Amniotic epithelial cell (primary cell): ENCODE measurements at places on chromosomes 5 and 9.

DNA sequence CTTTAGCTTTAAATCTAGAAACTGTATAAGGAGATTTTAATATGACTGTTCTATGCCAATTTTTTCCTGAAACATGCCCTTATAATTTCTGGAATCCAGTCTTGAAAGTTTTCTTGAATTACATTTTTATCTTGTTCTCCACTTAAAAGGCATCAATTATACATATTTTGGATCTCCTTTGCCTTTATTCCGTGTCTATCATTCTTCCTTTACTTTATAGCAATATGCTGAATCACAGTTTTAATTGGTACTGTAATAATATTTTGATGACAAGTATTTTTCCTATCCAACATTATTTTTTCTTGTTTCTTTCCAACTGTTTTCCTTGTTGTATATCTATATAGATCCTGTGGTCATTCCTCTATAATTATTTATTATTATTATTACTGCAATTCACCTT lies 361.2 kb downstream of the PIK3R1 start:
- no peak for DNase-seq

DNA sequence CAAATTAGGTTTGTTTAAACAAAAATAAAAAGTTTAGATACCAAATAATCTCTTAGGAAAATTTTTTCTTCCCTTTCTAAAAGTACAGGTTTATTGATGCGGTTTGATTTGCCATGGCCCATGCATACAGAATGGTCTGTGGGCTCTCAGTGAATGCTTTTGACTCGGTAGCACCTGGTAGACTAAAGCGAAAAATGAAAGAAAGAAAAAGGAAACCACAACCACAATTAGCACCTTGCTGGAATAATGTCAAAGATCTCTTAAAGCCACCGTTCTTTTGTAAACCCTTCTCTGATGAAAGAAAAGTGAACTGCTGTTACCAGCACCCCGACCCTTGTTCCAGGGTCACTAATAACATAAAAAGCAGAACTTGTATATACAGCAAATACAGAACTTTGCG lies 157.9 kb downstream of the NFIB start:
- no peak for DNase-seq

- no peak for DNase-seq
These were observed 453.0 kb downstream of the EFNA5 start for GRCh38 chr5:107217721-107218130.

DNA sequence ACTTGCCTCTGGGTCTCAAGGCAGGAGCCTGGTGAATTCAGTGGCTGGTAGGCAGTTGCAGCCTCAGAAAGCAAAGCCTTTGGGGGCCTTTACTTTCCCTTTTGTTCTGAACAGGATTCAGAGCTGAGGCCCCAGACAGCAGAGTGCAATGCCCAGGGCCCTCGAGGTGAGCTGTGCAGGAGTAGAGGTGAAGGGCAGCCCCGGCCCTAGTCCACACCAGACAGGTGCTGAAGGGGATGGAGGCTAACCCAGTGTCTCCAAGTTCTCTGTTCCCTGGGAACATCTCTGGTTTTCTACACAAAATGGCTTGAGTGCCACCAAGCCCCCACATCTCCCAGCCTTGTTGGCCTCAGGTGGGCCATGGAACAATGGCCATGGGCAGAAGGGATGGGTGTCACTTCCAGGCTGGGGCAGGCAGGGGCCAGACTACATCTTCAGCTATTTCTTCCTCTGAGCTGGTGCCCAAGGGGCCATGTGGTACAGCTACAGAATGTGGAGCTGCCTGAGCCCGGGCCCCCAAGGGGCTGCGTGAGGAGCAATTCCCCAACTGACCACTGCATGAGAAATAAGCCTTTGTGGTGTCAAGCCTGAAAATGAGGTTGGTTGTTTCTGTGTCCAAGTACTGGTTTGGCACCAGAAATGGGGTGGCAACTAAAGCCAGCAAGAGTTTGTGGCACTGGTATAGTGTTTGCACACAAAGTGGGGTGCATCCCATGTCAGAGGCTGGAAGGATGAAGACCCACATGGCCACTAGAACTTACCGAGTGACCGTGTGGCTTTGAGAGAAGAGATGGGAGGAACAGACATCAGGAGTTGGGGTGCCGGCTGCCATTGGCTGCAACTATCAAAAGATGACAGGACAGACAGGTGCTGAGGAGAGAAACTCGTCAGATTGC lies 57.8 kb downstream of the BARX1 start:
- no peak for DNase-seq

- no peak for DNase-seq
These were observed 5.5 kb downstream of the PTGER4 start for GRCh38 chr5:40685193-40685592.

DNA sequence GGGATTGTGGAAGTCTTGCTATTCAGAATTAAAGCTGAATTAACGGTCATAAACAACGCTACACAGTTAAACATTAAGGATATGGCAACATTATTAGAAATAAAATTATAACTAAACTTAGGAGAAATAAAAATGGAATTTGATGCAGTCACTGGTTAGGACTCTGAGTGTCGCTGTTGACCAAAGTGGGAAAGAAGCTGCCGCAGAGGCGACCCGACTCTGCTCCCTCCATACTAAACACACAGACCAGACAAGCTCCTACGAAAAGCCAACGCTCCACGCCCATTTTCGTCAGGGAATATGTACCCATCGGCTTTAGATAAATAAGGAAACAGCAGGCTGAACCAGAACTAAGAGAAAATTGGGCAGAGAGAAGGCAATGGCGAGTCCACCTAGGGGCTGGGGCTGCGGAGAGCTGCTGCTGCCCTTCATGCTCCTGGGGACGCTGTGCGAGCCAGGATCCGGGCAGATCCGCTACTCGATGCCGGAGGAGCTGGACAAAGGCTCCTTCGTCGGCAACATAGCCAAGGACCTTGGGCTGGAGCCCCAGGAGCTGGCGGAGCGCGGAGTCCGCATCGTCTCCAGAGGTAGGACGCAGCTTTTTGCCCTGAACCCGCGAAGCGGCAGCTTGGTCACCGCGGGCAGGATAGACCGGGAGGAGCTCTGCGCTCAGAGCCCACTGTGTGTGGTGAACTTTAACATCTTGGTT lies at the start of gene PCDHGA5:
PCDHGA5 (plus strand) TSS at position 211 of the 709 bp plus-strand sequence; CDS start at position 380, 169 bp downstream.
- DNase-seq: no peak

DNA sequence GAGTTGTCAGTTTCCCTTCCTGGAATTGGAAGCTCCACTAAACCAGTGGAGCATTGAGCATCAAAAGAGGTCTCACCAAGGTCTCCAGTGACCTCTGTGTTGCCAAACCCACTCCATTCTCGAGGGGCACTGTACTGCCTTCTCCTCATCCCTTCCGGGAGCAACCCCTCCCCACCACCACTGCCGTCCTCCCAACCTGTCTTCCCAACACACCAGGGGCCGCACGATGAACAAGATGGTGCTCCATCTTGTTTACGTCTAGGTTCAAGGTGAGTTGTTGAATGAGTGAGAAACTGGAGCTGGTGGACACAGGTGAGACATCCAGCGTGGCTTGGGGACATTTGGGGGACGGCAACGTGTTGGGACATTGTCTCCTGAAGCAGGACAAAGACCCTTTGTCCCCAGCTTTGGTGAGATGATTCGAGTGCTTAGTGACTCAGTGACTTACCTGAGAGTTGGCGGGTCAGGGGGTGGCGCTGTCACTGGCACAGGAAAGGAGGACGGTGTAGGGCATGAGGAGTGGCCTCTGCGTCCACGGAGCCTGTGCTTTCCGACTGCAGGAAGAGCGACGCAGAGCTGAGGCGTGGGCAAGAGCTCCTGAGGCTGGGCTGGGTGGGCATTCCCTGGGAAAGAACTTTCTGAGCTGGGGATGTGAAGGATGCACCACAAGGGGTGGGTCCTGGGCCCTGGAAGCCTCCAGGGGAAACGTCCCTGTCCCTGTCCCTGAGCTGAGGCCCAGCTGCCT lies 44.8 kb upstream of the RNU6ATAC start:
- DNase-seq: no peak

- DNase-seq: peak; percentile 13
These were observed 116.5 kb upstream of the FBXL7 start for GRCh38 chr5:15383469-15383868.

- peak; percentile 74 for DNase-seq
These were observed 18.1 kb downstream of the SLC1A1 start for GRCh38 chr9:4508246-4508906.
